Endodermal cell (in vitro differentiated cells): ENCODE measurements at places on chromosomes 5 and 9. TPM values are rescaled to one million over a fixed set of nuclear protein-coding genes. Genes with fewer than 3 reads are reported as not detected.

Gene ABO
- total RNA-seq, result 0.35 to 0.93 TPM (median 0.38 TPM) in 3 replicates

Gene WDR38
- total RNA-seq, result not detected in 2 replicates

Gene FBN2
- total RNA-seq, result 90.1 and 131 TPM in 2 replicates

Gene PTPN3
- total RNA-seq, result 2.7 and 3.1 TPM in 2 replicates

Gene ZDHHC21
- 11.3 to 18.6 TPM (median 16.5 TPM) in 3 replicates for total RNA-seq

Gene ZNF354C
- total RNA-seq, result 1.9 to 3.4 TPM (median 2.9 TPM) in 3 replicates

Gene IL5
- total RNA-seq, result not detected in 3 replicates

Gene PDE6A
- total RNA-seq, result not detected in 2 replicates

Gene C5orf63
- total RNA-seq, result 0.49 to 0.95 TPM (median 0.86 TPM) in 3 replicates

Gene C5
- 55.2 and 59.5 TPM in 2 replicates for total RNA-seq
